Motor neuron (in vitro differentiated cells): ENCODE measurements at places on chromosomes 12 and 14. TPM values are rescaled to one million over a fixed set of nuclear protein-coding genes. Genes with fewer than 3 reads are reported as not detected.

PTPRR gene
- total RNA-seq, result 2.1 and 2.8 TPM in 2 replicates

WNT1 gene
- not detected in 2 replicates for total RNA-seq

PTPRO gene
- 0.11 and 0.25 TPM in 2 replicates for total RNA-seq

GRCh38 chr14:67370830-67371229 lies 10.7 kb downstream of the EIF2S1 start:
- ATAC-seq, result no peak

DNA sequence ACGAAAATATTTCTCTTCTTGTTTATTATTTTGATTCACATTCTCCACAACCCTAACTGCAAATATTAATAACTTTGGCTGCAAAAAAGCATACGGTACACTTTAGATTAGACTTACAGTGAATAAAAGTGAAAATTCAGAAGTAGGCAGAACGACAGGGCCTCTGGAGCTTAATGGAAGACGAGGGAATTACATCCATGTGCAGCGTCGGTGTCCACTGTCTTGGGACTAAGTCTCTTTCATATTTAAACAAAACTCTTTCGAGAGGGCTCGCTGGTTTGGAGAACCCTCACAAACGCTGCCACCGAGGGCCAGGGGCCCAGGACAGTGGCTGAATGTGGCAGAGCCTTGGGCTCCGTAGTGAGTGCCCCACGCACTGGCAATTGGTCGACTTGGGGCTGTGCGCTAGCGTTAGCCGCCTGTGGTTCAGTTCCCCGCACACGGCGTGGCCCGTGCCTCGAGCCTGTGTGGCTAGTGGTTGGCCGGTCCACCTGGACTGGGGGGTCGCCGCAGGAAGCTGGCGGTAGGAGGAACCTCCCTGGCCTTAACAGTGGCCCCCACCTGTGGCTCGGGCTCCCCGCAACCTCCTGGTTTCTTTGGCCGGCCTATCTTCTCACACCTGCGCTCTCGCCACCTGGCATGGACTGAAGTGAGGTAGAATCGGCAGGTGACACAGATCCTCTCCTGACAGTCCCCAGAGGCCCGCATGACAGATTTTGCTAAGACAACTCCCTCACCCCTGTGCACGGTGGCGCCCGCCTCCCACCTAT lies 739 bp upstream of the PAX9 start:
- no peak for ATAC-seq

- ATAC-seq, result no peak
These were observed 59.9 kb downstream of the MGST1 start for GRCh38 chr12:16407346-16407745.
